ENCODE measurements at places on chromosomes 16 and 17. TPM values are rescaled to one million over a fixed set of nuclear protein-coding genes. Genes with fewer than 3 reads are reported as not detected.

- H3K27me3 ChIP-seq: no peaks in the 10 kb centered on the region
- H3K36me3 ChIP-seq: no peaks in the 10 kb centered on the region
These were observed 22.6 kb upstream of the EFCAB13 start for GRCh38 chr17:47301161-47301560.

DNA sequence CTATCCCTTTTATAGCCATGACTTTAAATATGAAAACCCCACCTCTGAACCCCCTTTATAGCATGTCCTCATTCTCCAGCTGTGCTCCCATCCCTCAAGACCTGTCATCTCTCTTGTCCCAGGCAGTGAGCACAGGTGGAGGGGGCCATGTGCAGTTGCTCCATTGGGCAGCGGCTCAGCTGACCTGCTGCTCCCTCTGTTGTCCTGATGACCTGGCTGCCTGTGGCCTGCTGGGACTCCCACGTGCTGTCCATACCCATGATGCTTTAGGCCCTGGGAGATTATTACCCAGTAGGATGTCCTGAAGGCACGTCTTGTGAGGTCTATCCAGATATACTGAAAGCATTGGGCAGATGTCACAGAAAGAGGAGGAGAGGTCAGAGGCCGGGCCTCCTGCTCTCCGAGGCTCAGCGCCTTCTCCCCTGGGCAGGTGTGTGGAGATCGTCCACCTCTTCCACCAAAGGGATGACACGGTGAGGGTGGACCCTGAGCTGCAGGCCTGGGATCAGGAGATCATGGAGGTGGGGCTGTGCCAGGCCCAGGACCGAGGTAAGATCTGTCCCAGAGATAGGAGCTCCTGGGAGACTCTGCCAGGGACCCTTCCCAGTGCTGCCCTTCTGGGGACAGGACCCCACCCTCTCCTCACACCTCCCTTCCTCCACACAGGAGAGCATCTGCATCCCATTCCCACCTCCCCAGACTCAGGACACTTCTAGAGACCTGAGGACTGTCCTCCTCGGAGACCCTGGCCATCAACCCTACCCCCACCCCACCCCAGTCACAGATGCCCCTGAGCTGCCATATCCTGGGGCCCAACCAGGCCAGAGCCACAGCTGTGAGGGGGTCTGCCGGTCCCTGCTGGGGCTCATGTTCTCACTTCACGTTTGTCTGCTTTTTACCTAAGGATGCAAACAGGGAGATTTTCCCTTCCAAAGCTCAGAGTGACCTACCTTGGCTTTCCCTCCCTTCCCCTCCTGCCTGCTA is 58.0 kb downstream of the GOSR1 start:
- no peak overlapping the region for H3K27ac ChIP-seq
- H3K4me3 ChIP-seq: no peak overlapping the region
- peaks cover 5% of the 10 kb centered on the region for H3K36me3 ChIP-seq
- no peak for DNase-seq
- H3K27me3 ChIP-seq: no peaks in the 10 kb centered on the region
- H3K4me1 ChIP-seq: no peaks in the 10 kb centered on the region

- no peak for DNase-seq
- no peak overlapping the region for H3K4me3 ChIP-seq
- no peaks in the 10 kb centered on the region for H3K4me1 ChIP-seq
- H3K36me3 ChIP-seq: peaks cover 9% of the 10 kb centered on the region
These were observed 29.3 kb downstream of the GOSR1 start for GRCh38 chr17:30506481-30506880.

- H3K27me3 ChIP-seq: no peaks in the 10 kb centered on the region
- no peak overlapping the region for H3K4me3 ChIP-seq
- H3K4me1 ChIP-seq: no peaks in the 10 kb centered on the region
- H3K36me3 ChIP-seq: peaks cover 36% of the 10 kb centered on the region
- DNase-seq: no peak
- no peak overlapping the region for H3K27ac ChIP-seq
These were observed 33.7 kb downstream of the IST1 start for GRCh38 chr16:71929048-71929447.

- H3K27me3 ChIP-seq: peaks cover 4% of the 10 kb centered on the region
- DNase-seq: no peak
- H3K27ac ChIP-seq: no peak overlapping the region
- no peaks in the 10 kb centered on the region for H3K36me3 ChIP-seq
- no peaks in the 10 kb centered on the region for H3K4me1 ChIP-seq
These were observed 9.6 kb upstream of the WNT9B start for GRCh38 chr17:46841561-46842379.

DNA sequence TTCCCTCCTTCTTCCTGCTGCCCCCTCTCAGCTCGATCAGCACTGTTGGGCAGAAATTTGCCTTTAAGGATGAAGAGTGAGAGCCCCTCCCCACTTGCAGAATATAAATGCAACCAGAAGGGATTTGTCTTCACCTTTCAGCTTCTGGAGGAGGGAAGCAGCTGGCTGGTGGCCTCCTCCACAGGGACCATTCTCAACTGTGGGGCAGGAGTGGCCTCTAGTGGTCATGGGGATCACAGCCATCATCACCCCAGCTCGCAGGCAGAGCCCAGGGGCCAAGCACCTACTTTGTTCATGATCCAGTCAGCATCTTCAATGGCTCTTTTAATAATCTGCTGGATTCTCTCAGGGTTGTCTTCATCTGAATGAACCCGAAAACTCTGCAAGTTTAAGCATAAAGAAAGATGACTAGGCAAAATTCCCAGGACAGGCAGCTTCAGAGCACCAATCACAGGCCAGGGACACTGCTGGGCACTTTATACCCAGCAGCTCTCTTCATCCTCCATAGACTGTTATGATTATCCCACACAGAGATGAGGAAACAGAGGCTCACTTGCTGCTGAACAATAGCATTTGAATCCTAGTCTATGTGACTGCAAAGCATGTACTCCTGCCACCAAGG is 13.1 kb downstream of the LYRM9 start:
- no peaks in the 10 kb centered on the region for H3K27me3 ChIP-seq
- H3K27ac ChIP-seq: no peak overlapping the region
- no peaks in the 10 kb centered on the region for H3K36me3 ChIP-seq
- no peak overlapping the region for H3K4me3 ChIP-seq
- H3K4me1 ChIP-seq: peaks cover 17% of the 10 kb centered on the region

The TBC1D3D gene
- total RNA-seq: 0.86 TPM

The SLC16A13 gene
- total RNA-seq: 8.1 TPM
